ENCODE measurements at places on chromosomes 12 and 14.

DNA sequence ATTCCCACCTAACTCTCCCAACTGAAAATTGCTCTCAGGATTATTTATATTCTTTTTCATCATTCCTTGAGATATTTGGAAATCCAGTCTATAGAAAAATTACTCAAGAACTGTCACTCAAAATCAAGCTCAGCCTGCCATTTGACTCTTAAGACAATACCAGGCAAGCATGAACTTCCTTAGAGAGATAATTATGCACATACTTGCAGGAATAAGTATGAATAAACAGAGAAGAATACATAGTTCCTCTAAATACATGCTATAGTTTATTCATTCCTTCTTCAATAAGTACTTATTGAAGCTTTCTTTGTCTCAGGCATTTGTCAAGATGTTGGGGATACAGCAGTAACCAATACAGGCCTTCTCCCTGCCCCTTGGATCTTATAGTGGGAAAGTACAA lies 154.1 kb downstream of the SRGAP1 start:
- DNase-seq: no peak

DNA sequence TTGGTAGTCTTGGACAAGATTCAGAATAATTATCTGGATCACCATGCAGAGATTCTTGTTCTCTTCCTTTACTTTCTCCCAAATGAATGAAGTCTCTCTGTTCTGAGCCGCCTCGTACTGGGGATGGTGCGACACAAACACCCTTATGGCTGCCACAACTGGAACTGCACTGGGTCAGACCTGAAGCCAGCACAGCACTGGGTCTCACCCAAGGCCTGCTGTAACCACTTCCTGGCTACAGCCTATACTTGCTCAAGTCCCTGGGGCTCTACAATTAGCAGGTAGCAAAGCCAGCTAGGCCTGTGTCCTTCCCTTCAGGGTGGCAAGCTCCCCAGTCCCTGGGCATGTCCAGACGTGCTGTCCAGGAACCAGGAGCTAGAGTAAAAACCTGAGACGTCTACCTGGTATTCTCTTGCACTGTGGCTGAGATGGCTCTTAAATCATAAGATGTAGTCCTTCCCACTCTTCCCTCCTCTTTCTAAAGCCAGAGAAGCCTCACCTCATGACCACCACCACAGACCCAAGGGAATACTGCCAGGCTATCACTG lies 27.6 kb downstream of the IFNG start:
- DNase-seq: no peak

GRCh38 chr12:56242986-56243385 lies 13.1 kb downstream of the SLC39A5 start:
- no peak for DNase-seq

DNA sequence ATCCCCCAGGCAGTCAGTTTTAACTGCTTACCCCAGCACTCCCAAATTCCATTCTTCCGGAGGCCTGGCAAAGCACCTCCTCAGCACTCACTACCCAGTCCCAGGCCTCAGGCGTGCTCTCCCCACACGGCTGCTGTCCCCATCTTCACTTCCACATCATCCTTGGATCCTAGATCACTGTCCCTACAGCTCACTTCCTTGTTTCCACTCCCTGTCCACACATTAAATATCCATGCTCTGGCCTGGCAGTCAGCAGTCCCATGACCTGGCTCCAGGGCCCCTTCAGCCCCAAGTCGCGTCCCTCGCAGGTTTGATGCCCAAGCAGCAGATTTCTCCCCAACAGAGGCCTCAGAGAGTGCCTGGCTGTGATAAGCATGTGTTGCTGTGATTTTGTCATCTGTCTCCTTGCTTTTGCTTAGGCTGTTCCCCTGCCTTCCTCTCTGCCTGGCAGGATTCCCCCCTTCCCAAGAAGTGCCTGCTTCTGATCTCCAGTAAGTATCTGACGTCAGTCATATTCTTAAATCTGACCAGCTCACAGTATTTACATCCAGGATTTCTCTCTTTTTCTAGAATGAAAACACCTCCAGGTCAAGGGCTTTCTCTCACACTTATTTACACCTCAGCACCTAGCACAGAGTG lies 241.7 kb downstream of the ZFP36L1 start:
- DNase-seq: no peak

DNA sequence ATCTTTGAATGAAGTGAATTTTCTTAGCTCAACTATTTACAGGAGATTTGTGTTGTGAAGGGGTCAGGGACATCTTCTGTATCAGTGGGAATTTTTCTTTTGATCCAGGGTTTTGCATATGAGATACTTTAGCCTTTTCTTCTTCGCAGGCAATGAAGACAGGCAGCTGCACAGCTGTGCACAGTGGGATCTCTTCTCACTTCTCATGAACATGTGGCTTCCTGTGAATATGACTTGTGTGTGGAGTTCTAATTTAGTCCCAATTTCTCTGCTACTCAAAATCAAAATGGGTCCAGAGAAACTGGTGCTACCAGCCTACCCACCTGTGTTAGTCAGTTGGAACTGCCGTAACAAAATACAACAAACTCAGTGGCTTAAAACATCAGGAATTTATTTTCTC lies 37.8 kb downstream of the ARF6 start:
- no peak for DNase-seq

GRCh38 chr14:86015511-86015910 lies 485.6 kb downstream of the FLRT2 start:
- DNase-seq: no peak

- no peak for DNase-seq
Observed at GRCh38 chr12:108097160-108097911, 31.8 kb upstream of the WSCD2 start.

DNA sequence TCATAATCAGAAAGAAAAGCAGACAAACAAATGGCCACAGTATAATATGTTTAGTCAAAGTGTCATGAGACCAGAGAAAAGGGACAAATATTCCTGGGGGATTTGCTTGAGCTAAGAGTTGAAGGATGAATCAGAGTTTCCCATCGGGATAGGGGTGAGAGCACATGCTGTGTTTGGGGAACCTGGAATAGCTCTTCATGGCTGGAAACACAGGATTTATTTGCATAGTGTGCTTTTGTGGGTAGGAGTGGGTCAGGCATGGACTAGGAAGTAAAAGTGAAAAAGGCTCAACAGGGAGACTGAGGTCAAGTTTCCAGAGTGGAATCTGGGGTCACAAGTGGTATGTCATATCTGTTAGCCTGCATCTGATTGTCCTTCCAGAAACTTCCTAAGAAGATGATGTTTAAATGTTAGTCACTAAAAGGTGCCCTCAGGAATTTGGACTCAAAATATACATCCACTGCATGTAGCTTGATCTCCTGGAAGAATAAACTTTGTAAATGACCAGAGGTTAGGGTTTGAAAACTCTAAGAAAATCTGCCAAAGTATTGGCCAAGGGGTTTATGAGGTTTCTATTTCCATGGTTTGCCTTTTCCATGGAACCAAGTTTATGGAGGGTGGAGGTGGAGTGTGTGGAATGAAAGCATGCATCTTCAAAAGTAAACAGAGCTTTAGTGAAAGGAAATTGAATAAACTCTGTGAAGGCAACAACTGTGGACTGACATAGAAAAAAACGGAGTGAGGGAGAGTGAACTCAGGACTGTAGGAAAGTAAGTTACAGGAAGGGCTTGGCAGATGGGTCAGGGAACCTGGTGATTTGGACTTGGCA lies 344.6 kb downstream of the C12orf75 start:
- no peak for DNase-seq

DNA sequence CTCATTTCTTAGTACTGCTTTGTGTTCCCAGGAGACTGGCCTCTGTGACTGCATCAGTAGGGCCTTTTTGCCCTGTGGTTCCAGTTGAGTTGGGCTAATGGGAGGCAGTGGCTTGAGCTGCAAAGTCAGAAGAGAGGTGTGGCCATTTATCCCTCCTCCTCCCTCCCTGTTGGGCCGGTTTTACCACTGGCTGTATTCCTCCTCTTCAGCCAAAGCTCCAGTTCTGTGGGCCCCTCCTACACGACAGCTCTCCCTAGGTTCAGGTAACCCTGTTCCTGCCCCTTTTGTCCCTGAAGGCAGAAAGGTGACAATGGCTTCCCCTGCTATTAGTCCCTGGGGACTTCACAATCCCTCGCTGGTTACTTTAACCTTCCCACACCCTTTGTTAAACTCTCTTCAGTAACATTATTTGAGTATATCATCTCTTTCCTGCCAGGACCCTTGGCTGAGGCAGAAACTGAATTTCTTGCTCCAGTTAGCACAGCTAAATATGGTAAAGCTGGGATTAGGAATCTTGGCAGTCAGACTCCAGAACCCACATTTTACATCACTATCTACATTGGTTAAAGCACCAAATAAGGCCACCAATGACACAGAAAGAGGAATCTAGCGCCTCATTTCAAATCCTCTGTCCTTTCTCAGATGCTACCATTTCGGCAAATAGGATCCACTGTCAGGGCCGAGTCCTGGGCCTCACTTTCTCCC lies 121.9 kb upstream of the SLC35F4 start:
- DNase-seq: no peak

DNA sequence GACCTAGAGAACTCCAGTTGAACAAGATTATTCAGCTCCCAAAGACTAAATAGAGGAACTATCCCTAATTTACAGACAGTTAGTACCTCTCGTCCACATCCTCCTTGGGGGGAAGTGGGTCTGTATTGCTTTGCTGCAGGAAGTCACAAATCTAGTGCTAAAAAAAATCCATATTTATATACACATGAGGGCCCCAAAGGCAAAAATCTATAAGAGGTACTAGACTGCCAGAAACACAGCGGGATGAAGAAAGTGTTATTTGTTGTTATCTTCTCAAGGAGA lies 190.1 kb downstream of the TTC8 start:
- DNase-seq: no peak

GRCh38 chr12:113310489-113310888 lies 24.4 kb downstream of the SLC8B1 start:
- no peak for DNase-seq

DNA sequence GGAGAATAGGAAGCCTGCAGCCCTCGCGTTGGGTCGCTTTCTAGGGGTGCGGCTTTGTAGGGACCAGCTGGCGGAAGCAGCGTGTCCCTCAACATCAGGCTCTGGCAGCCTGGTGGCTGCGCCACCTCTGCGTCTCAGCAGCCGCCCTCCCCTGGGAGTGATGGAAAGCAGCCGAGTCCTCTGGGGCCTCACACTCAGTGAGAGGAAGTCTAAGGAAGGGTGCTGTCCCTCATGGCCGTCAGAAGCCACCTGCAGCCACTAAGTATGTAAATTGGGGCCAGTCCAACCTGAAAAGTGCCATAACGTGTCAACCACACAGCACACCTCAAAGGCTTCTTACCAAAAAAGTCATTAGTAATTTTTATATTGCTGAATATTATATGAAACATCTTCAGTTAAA lies 80.3 kb downstream of the WDR20 start:
- DNase-seq: no peak

GRCh38 chr14:104428333-104428851 lies 151.2 kb upstream of the C14orf180 start:
- DNase-seq: no peak

DNA sequence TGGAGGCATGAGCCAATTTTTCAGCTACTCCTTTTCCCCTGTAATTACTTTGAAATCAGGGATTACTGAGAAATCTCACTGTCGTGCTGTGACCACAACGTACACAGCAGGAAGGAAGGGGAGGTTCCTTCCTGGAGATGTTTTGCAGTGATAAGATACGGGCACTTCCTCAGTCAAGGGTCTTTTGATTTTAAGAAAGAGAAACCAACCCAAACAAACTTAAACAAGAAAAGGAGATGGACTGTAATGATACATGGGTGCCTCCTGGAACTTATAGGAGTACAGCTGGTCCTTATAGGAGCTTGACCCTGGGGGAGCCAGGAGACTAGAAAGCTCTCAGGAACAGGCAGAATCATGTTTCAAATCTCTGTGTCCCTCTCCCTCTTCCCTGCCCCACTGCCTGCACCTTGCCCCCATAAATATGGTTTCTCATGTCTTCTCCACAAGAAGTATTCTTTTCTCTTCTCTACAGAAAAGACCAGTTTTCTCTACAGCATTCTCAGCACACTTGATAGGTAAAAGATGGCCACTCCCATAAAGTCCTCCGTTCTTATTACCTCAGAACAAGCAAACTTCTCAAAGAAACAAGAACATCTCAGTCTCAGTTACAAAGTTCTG lies 281.1 kb upstream of the AMIGO2 start:
- no peak for DNase-seq

DNA sequence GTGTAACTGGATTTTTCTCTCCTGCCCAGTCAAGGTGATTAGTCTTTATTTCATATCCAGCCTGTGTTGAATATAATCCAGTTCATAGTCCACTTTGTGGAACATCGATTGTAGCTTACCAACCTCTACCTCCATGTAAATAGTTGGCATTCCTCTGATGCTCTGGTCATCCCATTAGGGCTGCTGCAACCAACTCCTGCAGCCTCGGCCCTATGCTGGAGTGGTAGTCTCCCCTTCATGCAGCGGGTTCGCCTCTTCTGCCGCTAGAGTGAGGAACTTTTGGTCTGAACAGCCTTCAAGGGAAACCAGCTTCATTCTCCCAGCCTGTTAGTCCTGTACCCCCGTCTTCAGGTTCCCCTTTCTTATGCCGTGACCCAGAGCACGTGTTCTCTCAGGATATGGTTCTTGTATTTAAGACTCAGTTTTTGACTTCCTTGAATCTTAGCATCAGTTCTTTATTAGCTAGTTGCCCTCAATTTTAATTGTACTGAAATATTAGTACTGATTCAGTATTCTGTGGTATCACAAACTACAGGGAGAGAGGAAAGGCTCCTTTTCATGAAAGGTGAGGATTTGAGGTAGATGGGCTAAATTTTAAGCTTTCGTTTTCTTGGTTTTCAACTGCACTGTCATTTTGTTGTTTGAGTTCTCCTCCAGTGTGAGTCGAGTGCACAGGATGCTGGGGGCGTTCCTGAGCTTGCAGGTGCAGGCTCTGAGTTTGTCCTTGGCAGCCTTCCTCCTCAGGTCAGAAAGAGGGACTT lies 33.2 kb downstream of the ZNF664 start:
- no peak for DNase-seq

DNA sequence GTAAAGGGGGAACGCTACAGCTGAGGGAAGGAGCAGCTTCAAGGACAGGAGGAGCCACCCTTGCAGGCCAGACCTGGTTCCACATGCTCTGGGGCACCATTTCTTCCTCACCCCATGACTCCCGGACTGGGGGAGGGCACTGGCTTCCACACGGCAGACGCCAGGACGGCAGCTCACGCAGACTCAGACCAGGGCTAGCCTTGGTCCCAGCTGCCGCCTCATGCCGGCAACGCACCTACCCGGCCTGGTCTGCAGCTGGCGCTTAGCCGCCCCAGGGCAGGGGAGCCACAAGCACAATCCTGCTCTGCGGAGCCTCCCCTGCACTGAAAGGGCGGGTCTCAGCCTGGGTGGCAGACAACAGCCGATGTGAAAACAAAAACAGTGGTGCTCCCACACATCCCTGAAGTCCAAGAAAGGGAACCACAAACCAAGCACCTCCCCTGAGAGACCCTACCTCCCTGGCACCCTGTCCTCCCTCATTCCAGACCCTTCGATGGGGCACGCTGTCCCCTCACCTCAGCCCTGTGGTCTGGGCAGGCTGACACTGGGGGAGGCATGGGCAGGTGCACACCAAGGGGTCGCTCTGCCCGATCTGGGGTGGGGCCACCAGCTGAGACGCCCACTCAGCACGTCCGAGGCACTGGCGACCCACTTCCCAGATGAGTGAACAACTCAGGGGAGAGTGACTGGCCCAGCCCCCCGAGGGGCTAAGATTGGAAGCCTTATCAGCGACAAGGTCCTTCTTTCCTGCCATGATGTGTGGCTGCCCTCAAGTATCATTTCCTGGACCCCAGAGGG lies 65.0 kb downstream of the CHGA start:
- no peak for DNase-seq

GRCh38 chr12:130965214-130965613 lies 11.5 kb downstream of the ADGRD1 start:
- DNase-seq: no peak
